Aorta (tissue), 5 donors: ENCODE measurements at places on chromosomes 4 and X. TPM values are rescaled to one million over a fixed set of nuclear protein-coding genes. Genes with fewer than 3 reads are reported as not detected.

The ITIH6 gene
- not detected for polyA plus RNA-seq

The YY2 gene
- polyA plus RNA-seq, result not detected

- DNase-seq, result no peak
Measured at GRCh38 chr4:94116842-94117241, 90.8 kb upstream of the SMARCAD1 start.

- DNase-seq, result no peak
Measured at GRCh38 chr4:65645185-65645584, 25.1 kb downstream of the EPHA5 start.

- no peak for DNase-seq
Measured at GRCh38 chr4:101289306-101289705, 58.0 kb downstream of the PPP3CA start.

DNA sequence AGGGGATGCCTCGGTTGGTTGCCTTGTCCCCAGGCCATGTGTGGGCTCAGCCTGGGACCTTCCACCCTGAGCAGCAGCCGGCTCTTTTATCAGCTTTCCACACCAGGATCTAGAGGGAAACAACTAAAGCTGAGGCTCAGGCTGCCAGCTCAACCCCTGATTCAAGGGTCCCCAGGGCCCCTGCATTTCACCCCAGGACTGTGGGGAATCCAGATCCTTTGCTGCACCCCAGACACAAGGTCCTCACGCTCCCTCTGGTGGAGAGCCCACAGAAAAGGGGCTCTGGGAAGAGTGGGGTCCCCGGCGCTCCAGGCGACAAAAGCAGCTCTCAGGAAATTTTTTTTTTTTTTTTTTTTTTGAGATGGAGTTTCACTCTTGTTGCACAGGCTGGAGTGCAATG lies 64.3 kb downstream of the ZFYVE28 start:
- no peak for DNase-seq

DNA sequence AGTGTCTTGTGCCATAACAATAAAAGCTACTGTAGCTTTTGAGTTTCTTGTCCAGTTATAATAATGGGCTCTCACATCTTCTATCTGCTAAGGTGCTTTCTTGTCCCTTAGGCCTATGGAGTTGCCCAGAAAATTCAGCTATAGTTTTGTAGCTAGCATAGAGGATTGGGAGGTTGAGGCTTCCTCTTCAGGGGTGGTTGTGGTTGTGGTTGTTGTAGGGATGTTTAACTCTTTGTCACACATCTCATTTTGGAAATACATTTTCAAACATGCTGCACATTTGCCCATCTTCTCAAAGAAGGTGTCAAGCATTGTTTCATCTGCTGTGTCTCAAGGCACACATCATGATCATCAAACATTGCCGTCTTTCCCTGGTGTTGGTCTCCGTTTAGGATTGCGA lies 65.0 kb downstream of the ATXN3L start:
- no peak for DNase-seq

GRCh38 chr4:182062936-182063335 lies 180.3 kb upstream of the TENM3 start:
- no peak for DNase-seq

- no peak for DNase-seq
Measured at GRCh38 chr4:139834226-139834662, 168.6 kb downstream of the MGST2 start.

GRCh38 chr4:63526251-63526650 lies 883.0 kb downstream of the TECRL start:
- no peak for DNase-seq

DNA sequence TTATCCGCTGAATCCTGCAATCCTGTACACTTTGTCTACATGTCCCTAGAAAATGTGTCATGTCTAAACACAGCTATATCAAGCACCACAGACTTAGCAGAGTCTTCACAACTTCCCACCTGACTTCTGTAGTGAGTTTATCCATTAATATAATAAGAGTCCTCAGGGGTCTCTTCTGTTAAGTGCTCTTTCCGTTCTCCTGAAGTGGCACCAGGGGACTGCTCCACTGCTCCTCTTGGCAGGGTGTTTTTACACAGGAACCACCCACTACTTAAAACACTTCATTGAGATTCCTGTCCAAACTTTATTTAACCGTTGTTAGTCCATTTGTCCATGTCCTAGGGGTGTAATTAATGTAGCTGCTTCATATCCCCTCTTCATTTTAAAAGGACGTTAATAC lies 1000.4 kb downstream of the STPG2 start:
- DNase-seq, result no peak

The SLBP gene
- polyA plus RNA-seq, result 27.2 TPM

The TMPRSS11A gene
- not detected for polyA plus RNA-seq

DNA sequence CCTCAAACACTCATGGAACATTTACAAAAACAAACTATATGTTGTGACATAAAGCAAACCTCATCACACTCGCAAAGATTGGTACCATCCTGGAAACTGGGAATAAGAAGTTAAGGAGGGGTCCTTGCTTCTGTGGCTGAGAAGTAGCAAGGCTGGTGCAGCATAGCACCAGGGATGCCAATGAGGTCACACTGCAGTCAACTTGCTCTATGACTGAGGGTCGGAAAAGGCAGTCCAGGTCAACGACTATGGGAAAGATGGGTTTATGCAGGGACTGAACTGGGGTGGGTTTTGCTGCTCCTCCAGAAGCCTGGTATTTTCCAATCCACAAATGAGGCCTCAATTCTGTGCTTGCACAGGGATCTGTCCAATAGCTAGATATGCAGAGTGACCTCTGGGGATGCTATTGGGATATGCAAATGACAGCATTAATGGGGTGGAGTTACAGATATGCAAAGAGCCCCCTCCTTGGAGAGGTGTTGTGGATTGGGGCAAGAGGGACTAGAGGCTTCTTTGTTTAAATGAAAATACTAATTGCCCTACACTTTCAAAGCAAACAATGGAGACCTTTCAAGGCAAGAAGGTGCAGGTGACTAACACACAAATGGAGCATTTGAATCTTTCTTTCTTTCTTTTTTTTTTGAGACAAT lies 7.2 kb upstream of the IL13RA1 start:
- no peak for DNase-seq

GRCh38 chr4:14743601-14744000 lies 258.7 kb upstream of the CPEB2 start:
- DNase-seq, result no peak

- DNase-seq, result peak; percentile 87
Measured at GRCh38 chr4:2220016-2220630, 21.8 kb downstream of the HAUS3 start.

GRCh38 chr4:113006632-113007031 lies 42.8 kb upstream of the ANK2 start:
- DNase-seq, result no peak

DNA sequence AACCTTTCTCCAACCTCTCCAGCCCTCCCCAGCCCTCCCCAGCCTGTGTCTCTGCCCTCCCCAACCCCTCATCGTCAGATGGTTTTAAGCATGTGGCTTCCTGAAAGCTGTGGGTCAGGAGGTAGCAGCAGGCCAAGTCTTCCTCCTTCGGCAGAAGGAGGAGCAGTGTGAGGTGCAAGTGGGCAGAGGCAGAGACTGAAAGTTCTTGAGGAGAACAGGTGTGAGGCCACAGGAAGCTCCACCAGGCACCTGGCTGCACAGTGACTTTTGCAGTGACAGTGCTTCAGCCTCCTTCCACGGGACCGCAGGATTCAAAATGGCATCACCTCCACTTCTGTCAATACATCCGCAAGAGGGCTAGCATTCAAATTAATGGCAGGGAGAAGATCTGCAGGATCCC lies 203.9 kb upstream of the LEF1 start:
- DNase-seq, result no peak

- no peak for DNase-seq
Measured at GRCh38 chr4:161696944-161697343, 466.9 kb downstream of the FSTL5 start.

DNA sequence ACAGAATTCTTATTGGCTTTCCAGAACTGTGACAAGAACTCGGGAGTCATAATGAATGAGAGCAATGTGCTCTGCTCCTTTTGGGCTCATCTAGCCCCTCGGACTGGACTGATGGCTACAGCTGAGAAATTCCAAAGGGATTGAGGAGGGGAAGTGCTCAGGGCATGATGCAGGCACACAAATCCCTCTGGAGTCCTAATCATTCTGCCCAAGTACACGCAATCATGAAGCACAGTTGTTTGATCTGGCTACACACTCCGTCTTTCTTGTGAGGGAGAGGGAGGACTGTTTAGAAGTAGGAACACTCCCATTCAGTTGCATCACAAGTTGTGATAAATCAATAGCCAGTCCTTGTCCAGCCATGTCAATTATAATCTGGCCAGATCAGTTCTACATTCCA lies 237.5 kb downstream of the COL25A1 start:
- DNase-seq, result no peak

GRCh38 chr4:8648296-8648695 lies 55.7 kb downstream of the CPZ start:
- no peak for DNase-seq

- DNase-seq, result no peak
Measured at GRCh38 chr4:83782591-83782990, 246.7 kb downstream of the GPAT3 start.

GRCh38 chr4:163878336-163879121 lies 384.0 kb downstream of the TMA16 start:
- DNase-seq, result no peak

The PARM1 gene
- polyA plus RNA-seq, result 112 TPM

GRCh38 chr4:37066159-37066558 lies 178.4 kb upstream of the NWD2 start:
- DNase-seq, result no peak

- DNase-seq, result no peak
Measured at GRCh38 chr4:69524706-69525105, 29.0 kb upstream of the UGT2B4 start.

DNA sequence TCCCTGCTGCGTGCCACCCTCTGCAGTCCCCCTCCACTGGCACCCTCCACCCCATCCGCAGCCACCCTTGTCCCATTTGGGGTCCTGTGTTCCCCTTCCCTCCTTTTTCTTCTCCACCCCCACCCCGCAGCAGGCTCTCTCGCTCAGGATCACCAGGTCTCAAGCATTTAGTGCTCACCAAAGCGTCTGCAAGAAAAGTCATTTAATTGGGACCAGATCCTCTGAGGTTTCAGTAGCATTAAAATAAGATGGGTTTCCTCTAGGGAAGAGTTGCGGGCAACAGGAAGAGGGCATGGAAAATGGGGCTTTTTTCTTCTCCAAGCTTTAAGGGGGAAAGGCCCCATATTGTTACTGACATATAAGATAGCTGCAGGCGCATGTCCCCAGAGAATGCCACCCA lies 4.9 kb upstream of the HAUS7 start:
- DNase-seq, result no peak
